Left lung (tissue), 14 donors: ENCODE measurements at places on chromosomes 6 and 20.

DNA sequence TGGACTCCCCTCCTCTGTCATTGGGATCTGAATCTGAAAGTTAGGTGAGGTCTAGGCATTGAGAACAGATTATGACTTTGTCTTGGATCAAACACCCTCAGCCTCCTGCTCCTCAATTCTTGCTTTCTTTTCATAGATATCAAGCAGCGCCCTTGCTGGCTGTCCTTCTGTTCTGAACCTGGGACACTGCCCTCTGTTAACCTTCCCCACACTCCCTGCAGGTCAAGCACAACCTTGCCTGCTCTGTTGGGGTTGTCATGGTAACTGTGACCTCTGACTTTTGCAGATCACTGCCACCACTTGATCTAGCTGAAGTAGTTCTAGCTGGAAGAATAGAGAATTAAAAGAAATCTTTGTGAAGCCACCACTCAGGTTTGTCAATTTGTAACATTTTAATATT lies 16.4 kb upstream of the MICA start:
- no peak for DNase-seq

DNA sequence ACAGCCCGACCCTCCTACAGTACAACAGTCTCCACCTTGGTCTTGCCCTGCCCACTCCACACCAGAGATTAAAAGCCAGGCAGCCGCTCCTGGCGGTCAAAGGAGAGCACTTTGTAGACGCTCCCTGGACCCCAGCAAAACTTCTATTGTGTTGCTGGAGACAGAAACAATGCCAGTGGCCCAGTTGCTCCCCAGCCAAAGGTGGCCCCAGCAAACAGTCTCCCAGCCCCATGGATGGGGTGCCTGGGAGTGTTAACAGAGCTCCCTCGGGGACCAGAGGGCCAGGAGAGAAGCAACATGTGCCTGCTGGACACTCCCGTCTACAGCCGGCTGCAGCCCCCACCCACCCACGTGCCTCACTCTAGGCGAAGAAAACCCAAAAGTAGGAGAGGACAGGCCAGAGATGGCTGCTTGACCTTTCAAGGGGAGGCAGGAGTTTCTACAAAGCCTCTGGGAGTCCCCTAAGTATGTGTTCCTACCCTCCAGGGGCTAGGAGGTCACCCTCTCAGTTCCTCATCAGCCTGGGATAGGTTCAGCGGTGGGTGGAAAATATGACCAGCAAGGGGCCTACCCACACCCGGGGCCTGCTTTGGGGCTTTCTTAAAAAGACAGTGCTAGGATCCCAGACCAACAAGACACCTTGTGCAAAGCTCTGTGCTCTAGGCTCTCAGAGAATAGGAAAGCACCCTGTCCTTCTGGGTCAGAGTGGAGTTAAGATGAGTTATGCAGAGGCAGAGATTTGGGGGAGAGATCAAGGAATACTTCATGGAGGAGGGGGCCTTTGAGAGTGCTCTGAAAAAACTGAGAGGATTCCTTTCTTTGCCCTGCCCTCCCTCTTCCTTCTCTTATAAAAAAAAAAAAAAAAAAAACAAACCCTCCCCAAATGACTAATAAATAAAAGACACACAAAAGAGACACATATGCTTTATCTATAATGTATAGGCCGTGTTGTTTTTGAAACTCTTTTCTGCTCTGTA lies 19.0 kb upstream of the PREX1 start:
- DNase-seq, result no peak

DNA sequence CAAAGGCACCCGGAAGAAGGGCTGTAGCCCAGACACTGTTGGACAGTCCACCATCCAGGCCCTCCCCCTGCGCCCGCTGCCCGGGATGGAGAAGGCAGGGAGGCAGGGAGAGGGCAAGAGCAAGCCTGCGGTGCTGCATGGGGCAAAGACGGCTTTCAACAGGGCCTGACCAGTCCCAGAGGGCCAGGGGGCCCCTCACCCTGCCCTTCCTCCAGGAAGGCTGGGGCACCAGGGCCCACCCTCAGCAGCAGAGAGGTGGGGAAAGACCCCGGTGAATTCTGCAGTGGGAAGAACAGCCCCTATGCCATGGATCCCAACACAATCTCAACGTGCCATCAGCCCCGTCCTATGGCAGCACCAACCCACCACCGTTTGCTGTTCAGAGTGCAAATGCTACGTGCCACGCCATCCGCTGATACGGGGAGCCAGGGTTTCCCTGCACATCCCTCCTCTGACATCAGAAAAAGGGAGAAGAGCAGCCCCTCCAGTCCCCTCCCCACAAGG lies 41.1 kb downstream of the RRBP1 start:
- no peak for DNase-seq

DNA sequence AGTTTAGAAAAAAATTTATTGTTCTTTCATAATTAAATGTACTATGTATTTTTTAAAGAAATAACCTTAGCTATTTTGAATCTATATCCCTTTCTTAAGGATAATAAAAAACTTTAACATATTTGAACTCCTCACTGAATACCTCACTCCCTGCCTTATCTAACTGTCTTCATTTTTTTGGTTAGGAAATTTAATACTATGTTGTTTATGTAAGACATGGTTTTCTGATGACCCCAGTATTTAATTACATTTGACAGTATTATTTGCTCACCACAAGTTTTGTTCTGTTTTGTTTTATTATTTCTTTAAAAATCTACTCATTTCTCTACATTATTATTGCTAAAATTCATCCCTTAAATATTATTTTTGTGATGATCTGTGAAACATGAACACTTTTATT lies 394.4 kb upstream of the ADGRB3 start:
- no peak for DNase-seq

DNA sequence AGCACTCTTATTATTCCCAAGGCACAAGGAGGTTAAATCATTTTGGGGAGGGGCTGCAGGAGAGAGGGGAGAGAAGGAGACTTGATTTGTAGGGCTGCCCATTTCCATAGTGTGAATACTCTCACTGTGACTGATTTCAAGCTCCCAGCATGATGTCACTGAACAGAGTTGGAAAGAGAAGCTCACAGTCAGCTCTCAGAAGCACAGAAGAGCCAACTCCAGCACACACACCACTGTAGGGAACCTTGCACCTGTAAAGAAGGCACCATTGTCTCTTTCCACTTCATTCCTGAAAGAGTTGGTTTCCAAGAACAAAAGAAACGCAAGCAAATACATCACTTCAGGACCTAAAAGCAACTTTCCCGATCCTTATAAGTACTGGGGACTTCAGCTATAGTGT lies 12.7 kb upstream of the STK35 start:
- no peak for DNase-seq

- no peak for DNase-seq
These were observed 117.8 kb upstream of the ESR1 start for GRCh38 chr6:151689499-151690201.
